ENCODE measurements at places on chromosomes 2 and 18. TPM values are rescaled to one million over a fixed set of nuclear protein-coding genes. Genes with fewer than 3 reads are reported as not detected.

The EGR4 gene
- total RNA-seq, result not detected

The CDKL4 gene
- total RNA-seq, result 0.53 TPM

The GPN1 gene
- total RNA-seq, result 17.9 TPM

The HOXD1 gene
- total RNA-seq, result 1.9 TPM

The SAG gene
- not detected for total RNA-seq

The EIPR1 gene
- 14.7 TPM for total RNA-seq

The IL36G gene
- total RNA-seq, result not detected

The RTP5 gene
- not detected for total RNA-seq

The AFTPH gene
- total RNA-seq, result 31.6 TPM

The LDAH gene
- 18.3 TPM for total RNA-seq

The TRMT61B gene
- 14.0 TPM for total RNA-seq

The UNC50 gene
- 43.6 TPM for total RNA-seq

The FMNL2 gene
- 129 TPM for total RNA-seq

Measured in sciatic nerve (tissue), 2 donors.